Stimulated activated CD4-positive, alpha-beta T cell treated with anti-CD3 and anti-CD28 coated beads, TNF-alpha, amount 100 ng/mL, for 1 hour (primary cell): ENCODE measurements at places on chromosomes 3 and 15.

GRCh38 chr3:28768439-28768838, 419.8 kb upstream of the AZI2 start:
- DNase-seq, result no peak

DNA sequence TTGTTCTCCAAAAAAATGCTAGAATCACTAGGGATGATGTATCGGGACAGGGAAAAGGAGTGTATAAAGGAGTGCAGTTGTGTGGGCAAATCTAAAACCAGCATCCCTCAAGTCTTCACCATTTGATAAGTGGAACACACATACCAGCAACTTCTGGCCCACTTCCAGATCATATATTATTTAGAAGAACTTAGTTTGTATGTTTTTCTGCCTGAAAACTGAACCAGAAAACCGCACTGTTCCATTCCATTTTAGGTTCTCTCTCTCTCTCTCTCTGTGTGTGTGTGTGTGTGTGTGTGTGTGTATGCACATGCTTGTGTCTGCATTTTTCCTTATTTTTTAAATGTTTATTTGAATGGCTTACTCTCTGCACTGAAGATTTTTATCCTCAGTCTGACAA, 93.5 kb downstream of the SERPINI1 start:
- no peak for DNase-seq

- DNase-seq, result no peak
Observed at GRCh38 chr3:113057117-113057516, 66.3 kb downstream of the GTPBP8 start.

DNA sequence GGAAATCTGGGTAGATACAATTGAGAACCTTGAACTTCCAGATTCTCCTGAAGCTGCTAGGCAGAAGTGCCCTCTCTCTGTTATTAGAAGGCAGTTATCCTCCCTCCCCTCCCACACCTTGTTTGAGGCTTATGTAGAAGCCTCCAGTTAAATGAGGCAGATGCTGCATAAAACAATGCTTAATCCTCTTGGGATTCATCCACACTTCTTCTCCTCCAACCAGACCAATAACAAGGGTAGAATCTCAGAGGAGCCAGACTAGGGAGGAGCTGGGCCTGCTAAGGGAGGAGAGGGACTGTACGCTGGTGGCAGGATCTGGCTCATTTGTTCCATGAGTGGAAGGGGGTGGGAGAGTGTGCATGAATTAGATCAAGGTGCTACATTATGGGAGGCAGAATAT, 88.3 kb upstream of the PRR23C start:
- no peak for DNase-seq

GRCh38 chr3:48990636-48991469, 812 bp downstream of the P4HTM start:
- peak; percentile 16 for DNase-seq
